NCI-H146 (cell line): ENCODE measurements at places on chromosomes 5 and 9.

DNA sequence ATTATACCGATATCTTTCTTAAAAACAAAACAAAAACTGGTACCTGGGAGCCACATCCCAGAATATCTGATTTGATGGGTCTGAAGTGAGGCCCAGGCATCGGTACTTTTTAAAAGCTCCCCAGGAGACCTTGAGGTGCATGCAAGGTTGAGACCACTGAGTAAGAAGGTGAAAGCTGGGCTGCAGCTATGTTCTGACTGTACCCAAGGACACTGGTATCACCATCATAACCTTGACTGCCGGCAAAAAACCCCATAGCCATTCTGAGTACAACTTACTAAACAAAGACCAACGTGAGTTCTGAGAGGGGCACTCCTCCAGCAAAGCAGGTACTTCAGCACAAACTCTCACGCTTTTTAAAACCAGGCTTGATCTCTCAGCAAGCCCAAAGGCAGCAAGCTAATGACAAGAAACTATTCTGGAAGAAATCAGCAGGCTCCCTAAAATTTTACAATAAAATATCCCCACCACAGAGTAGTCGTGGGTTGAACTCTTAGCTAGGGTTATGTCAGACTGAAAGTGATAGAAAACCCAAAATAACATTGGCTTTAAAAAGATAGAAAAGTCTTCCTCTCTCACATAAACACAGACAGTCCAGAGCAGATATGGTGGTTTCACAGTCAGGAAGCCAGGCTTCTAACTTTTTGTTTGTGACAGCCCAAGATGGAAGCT, 263.9 kb downstream of the SAXO1 start:
- no peak for DNase-seq

- DNase-seq, result no peak
Observed at GRCh38 chr5:13439430-13439829, 505.1 kb downstream of the DNAH5 start.

DNA sequence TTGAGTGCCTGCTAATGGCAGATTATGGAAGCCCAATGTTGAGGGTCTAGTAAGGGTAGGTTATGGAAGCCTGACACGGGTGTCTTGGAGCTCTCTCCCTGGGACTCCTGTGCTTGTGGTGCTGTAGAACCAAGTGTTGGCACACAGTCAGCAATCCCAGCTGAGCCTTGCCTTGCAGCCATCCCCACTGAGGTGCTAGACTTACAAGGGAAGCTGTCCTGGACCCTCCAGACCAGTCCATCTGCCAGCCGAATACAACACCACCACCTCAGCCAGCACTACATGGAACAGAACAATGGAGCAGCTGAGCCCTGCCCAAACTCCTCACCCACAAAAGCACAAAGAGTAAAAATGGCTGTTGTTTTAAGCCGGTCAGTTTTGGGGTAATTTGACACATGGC, 90.5 kb upstream of the DNAH5 start:
- DNase-seq, result no peak

GRCh38 chr5:79612667-79613198, 492 bp downstream of the TENT2 start:
- no peak for DNase-seq

- DNase-seq, result no peak
Observed at GRCh38 chr5:36060420-36060887, 6.2 kb downstream of the UGT3A2 start.

- no peak for DNase-seq
Observed at GRCh38 chr5:173730632-173731298, 114.3 kb upstream of the BOD1 start.

DNA sequence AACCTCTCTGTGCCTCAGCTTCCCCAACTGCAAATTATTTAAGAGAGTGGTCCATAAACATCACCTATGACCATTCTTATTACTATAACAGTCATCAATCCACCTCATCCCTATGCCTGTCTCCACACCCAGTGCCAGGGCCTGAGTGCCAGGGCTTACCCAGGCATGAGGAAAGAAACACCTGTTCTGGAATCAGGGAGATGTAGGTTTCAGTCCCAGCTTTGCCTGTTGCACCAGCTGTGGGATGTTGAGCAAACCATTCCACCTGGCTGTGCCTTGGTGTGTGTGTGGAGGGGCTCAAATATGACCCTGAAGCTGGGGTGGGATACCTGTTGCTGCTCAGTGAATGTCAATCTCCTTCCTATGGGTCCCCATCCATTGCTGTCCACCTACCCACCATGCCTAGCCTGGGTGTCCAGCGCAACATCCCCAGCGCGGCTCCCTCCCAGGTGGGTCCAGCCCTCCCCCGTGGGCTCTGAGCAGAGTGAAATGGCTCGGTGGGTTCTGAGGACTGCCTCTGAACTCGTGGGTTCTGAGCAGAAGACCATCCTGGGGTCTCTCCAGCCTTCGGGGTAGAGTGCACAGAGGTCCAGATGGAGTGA, 16.3 kb downstream of the AKNA start:
- DNase-seq, result no peak

- no peak for DNase-seq
Observed at GRCh38 chr9:1458503-1458902, 408.3 kb downstream of the DMRT2 start.

DNA sequence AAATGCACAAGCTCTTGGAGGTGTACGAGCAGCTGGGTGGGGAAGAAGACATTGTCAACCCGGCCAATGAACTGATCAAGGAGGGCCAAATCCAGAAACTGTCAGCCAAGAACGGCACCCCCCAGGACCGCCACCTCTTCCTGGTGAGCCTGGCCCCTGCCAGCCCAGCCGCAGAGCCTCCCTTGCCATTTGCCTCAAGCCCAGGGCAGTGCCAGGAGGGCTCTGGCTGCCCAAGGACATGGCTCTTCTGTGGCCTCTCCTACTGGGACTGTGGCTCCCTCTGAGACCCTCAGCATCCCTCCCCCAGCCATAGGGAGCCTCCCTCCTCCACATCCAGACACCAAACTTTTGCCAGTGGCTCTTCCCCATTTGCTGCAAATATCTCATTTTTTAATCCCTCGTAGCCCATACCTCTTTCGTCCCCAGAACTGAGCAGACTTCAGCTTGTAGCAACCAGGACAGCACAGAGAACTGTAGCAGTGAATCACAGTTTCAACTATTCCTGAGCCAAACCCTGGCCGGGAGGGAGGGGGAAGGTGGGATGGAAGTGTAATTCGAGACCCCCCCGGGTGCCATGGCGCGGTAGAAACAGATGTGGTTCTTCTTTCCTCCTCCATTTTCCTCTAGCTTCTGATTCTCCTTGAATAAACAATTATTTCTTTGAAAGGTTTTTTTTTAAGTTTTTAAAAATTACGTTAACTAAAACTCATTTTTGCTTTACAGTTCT, 44.5 kb upstream of the SUSD3 start:
- no peak for DNase-seq

DNA sequence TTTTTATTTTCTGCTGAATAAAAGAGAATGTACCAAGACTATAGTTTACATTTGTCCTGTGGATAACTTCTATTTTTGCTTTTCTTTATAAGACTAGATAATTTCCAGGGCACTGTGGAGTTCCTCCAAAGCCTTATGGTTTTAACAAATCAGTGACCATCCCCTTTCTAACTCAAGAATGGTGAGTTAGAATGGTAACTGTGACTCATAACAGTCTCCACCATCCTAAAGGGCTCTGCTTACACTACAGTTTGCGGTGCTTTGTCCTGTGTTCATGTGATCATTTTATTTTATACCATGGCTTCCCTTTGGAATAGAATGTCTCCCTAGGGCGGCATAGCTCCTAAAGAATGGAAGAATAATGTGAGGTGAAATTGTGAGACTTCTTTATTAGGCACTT, 30.2 kb downstream of the WDR36 start:
- no peak for DNase-seq

- DNase-seq, result no peak
Observed at GRCh38 chr5:5576744-5577143, 154.3 kb downstream of the ICE1 start.

DNA sequence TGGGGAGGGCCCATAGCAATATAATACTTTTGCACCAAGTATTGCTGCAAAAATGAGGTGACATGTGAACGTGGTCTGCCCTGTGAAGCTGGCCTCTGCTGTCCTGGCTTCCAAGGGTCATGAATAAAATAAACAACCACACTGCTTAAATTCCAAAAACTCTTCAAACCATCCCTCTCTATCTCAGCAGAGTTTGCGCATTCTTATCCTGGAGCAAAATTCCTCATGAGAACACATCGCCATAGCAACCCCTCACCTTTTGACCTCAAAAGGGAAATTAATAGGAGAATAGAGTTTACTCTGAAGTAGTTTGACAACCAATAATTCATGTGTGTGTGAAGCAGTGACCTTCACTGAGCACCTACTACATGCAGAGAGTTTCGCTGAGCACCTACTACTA, 342.9 kb downstream of the SPOCK1 start:
- DNase-seq, result no peak

- DNase-seq, result no peak
Observed at GRCh38 chr9:76530458-76531110, 71.6 kb downstream of the GCNT1 start.

DNA sequence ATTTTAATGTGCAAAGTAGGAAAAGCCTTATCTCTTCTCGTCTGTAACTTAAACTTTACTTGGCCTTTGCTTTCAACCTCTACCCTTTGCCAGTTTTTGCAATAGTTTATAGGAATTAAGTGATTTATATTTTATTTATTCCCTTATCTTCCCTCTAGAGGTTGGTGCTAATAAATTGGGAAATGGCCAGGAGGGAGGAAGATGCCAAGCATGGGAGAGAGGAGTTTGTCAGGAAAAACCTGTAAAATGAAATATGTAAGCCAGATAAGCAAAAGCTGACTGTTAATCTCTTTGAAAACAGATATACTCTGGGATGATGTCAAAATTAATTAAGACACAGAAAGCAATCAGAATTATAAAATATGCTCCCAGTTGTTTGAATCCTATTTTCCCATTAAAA, 484.5 kb downstream of the NR2F1-AS1 start:
- no peak for DNase-seq

DNA sequence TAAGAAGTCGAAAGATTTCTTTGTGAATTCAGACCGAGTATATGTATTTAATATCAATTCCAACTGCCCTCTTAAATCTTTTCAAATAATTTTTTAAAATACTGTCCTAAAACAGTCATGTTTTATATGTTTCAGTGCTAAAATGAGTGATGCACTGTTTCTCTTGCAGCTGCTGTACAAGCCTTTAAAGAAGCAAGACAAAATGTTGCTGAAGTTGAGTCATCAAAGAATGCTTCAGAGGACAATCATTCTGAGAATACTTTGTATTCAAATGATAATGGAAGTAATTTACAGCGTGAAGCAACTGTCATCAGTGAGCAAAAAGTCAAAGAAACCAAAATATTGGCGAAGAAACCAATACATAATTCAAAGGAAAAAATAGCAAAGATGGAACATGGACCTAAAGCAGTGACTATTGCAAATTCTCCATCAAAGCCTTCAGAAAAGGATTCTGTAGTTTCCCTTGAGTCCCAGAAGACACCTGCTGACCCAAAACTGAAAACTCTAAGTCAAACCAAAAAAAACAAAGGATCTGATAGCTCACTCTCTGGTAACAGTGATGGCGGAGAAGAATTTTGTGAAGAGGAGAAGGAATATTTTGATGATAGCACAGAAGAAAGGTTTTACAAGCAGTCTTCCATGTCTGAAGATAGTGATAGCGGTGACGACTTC, 58.0 kb downstream of the LOX start:
- no peak for DNase-seq

DNA sequence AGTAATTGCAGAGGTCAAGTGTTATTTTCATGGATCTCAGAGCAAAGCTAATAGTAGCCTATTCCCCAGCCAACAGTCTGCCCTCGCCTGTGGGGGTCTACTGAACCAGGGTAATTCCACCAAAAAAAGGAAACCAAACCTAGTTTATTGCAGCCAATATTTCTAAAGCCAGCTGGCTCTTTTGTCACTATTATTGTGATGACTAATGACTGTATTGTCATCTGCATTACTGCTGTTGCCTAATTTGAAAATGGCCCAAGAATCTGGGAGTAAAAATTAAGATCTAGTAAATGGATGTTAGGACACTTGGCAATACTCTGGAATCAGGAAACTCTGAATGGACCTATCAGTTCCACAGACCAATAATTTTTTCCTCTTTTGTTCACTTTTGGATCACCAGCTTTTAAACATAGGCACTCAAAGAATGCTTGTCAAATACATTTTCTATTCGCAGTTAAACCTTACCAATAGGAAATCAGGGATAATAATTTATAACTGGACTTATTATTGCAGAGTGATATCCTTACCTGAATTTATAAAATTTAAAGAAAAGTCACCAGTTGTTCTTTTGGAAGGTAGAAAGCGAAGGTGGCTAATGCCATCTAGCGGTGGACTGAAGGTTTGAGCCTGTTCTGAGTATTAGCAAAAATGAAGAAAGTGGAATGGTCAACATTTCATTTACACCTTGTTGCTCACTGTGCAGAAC, 69.2 kb downstream of the SYK start:
- DNase-seq, result peak; percentile 10

- DNase-seq, result no peak
Observed at GRCh38 chr9:79912318-79913070, 340.7 kb downstream of the TLE4 start.

DNA sequence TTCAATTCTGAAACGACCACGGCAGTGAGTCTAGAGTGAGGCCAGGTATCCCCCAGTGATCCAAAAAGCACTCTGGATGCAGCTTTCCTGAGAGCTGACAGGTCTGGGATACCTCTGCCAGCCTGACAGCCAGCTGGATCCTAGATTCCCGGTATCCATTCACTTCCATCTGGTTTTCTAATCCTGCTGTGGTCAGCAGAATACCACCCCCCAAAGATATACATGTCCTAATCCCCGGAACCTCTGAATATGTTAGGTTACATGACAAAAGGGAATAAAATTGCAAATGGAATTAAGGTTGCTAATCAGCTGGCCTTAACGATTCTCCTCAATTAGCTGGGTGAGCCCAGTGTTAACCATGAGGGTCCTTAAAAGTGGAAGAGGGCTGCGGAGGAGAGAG, 1.4 kb upstream of the ZNF79 start:
- no peak for DNase-seq

DNA sequence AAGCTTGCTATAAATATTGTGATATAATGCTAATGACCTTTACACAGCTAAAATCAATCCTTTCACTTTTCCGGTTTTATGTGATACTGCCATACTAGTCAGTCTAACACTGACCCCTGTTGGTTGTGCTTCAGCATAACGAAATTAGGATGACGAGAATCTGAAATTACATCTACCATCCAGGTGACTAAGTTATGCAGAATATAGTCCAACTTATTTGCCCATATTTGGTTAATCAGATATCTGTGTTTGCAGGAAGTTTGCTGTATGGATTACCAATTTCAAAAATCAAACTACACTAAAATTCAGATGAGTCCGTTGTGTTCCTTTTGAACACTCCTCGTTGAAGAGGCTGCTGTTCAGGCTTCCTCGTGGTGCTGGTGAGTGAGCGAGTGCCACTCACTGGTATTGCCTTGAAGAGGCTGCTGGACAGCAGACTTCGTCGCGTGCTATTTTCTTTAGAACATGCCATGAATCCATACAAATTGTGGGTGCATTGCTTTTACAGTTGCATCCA, 32.5 kb downstream of the TENT4A start:
- peak; percentile 36 for DNase-seq

DNA sequence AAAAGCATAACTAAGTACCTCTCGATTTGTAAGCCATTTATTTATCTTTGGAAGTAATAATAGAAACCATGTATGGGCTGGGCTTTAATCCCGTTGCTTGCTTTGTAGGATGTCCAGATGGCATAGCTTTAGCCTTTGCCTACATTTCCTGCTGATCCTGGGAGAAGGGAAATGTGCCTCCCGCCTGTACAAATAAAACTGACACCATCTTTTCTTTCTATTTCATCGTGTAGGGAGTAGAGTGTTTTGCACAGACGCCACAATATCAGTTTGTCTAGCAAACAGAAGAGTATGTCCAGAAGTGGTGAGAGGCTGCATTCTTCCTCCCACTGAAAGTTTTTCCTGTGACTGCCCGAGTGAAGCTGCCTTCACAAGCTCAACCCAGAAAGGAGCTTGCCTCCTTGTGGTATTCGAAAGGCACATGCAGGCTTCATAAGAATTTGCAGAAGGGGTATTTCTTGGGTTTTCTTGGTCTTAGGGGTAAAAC, 24.7 kb upstream of the TJP2 start:
- peak; percentile 37 for DNase-seq
